ENCODE measurements at places on chromosomes 1 and 21. TPM values are rescaled to one million over a fixed set of nuclear protein-coding genes. Genes with fewer than 3 reads are reported as not detected.

DNA sequence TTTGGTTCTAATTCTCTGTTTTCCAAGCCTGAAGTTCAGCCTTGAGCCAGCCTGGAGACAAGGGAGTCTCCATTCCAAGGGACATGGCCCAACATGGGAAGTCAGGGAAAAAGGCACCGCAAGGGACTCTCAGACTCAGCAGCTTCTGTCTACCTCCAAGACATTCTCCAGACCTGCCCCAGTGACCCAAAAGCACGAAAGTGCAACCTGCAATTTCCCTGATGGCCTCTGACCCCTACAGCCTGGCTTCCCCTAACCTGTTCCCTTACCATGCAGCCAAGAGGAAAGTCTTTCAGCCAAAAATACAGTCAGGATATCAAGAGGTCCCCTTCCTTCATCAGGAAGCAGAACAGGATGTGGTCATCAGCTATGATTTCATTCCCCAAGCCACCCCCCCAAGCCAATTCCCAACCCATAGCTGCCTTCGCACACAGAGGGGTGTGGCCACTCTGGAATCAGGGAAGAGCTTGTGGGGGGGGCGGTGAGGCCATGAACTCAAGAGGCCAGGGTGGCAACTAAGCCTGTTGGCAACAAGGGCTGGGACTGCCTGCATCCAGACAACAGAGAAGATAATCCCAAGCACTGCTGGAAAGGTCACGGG lies 59.2 kb downstream of the TIAM1 start:
- no peak for DNase-seq

GRCh38 chr1:24893431-24893830 lies 36.6 kb downstream of the RUNX3 start:
- no peak for DNase-seq

The PBX1 gene
- total RNA-seq: 204 TPM

The PRAMEF12 gene
- not detected for total RNA-seq

DNA sequence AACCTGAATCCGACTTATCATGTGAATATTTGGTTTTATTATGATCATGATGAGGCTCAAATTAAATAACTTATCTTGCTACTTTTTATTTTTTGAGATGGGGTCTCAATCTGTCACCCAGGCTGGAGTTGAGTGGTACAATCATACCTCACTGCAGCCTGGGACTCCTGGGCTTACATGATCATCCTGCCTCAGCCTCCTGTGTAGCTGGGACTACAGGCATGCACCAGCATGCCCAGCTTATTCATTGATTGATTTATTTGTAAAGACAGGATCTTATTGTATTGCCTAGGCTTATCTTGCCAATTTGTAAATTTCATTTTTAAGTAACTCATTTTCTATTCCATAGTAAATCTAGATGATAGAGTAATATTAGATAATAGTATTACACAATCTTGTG lies 84.3 kb downstream of the COL11A1 start:
- no peak for DNase-seq

The GSTM1 gene
- 39.0 TPM for total RNA-seq

The CELA3B gene
- total RNA-seq: not detected

GRCh38 chr1:179586107-179586823 lies 5.4 kb upstream of the TDRD5 start:
- DNase-seq: peak; percentile 76
